Inflammatory macrophage treated with lipopolysaccharide for 4 hours (primary cell): ENCODE measurements at places on chromosomes 7 and 10.

DNA sequence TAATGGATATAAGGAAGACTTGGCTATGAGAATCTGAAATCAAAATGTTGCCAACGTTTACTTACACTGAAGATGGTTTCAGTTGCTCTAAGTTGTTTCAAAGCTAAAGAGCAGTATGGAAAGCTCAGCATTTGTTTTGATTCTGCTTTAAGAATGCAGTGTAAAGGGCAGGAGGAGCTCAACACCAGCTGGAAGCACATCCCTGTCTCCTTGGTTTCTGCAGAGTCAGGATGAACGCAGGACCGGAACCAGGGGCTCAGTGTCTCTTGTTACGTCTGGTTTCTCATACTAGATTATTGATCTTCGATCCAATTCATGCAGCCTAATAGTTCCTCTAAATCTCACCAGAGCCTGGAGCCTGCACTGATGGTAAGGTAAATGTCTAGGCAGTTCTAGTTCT lies 24.1 kb downstream of the ZRANB1 start:
- DNase-seq = no peak

DNA sequence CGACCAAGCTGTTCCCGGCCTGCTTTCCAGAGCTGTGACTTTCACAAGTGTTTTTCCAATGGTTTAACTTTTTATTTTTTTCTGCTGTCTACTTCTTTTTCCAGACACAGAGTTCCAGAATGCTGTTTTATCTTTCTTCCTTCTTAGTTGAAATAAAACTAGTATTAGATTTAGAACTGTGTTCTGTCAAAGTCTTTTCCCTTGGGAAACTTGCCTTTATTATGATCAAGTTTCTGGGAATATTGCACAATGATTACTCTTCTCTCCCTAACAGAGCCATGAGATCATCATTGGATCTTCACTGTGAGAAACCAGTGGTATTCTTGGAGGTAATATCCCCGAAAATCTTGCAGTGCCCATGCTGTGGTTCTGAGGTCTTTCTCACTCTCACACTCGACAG lies 104.9 kb upstream of the KCND2 start:
- DNase-seq = no peak

GRCh38 chr7:47444376-47445098 lies 137.4 kb downstream of the TNS3 start:
- peak; percentile 26 for DNase-seq

DNA sequence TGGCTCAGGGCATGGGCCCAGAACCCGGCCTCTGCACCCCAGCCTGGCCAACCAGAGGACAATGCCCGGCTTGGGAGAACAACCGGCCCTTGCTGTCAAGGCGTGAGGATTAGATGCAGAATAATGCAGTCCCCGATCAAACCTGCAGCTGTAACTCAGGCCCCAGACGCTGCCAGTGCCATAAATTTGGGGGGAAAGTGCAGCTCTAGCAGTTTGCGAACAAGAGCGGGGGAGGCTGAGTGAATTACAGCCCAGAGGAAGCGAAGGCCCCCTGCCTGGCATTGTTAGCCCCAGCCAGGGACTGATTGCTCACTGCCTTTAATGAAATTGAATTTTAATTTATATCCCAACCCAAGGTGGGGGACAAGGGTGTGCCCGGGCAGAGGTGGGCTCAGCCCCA lies 38.0 kb upstream of the GNA12 start:
- DNase-seq = no peak

DNA sequence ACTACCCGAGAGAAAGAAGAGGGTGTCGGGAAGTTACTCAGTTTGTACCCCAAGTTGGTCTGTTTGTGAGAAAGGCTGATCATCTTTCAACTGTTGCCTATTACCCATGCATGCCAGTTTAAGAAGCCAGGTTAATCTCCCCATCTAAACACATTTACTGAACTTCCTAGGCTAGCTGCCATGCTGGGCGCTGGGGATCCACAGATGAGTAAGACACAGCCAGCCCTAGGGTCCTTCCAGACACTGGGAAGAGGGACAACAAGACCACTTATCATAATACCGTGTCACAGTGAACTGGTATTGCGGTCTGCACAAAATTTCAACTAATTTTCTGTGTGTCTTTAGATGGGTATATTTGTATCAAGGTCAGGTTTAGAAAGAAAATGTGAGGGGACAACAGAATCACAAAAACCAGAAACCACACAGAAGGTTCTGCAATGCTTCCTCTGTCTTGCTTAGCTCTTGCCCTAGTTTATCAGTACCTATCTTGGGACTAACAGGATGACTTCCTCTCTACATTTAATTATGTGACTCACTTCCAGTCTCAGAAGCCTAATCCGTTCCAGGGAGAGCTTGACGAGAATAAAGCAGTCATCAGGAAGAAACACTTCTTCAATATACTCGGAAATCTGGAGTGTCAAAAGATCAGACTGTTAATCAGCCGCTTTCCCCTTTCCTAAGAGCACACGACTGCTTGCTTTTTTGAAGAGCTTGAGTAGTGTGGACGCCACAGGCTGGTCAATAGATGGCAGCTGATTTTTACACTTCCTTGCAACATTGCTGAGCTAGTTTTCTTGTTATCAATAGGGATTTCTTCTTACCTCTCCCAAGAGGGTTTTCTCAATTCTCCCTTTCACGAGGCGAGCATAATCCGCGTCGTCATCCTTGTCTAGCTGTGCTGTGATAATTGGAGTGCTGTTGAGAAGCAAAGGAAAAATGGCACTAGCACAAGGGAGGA lies 45.7 kb downstream of the POLR3A start:
- no peak for DNase-seq

DNA sequence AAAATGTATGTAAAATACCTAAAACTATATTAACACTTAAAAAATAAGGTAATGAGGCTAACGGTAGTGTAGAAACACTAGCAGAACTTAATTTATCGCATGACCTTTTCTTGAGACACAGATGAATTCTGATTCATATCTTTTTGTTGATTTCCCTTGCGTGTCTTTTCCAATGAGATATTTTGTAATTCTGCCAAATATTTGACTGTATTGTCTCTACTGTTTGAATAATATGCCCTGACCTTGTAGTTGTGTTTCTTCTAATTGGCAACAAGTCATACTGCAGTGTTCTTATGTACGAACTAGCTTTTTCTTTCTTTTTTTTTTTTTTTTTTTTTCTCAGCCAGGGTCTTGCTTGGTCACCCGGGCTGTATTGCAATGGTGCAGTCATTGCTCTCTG lies 9.2 kb upstream of the ABCB1 start:
- no peak for DNase-seq

- DNase-seq = no peak
These were observed 25.2 kb downstream of the TMEM270 start for GRCh38 chr7:73885975-73886798.

DNA sequence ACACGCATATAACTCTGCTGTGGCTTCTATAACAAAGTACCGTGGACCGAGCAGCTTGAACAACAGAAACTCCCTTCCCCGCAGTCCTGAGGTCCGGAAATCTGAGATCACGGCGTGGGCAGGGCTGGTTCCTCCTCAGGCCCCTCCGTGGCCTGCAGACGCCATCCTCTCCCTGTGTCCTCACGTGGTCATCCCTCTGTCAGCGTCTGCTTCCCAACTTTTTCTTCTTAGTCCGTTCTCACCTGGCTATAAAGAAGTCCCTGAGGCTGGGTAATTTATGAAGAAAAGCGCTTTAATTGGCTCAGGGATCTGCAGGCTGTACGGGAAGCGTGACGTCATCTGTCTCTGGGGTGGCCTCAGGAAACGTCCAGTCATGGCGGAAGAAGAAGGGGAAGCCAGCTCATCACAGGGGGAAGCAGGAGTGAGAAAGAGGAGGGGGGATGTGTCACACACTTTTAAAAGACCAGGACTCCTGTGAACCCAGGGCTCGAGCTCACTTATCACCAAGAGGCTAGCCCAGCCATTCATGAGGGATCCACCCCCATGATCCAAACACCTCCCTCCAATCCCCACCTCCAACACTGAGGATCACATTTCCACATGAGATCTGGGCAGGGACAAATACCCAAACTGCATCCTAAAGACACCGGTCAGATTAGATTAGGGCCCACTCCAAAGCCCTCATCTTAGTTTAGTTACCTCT lies 91.2 kb upstream of the INSIG1 start:
- DNase-seq = peak; percentile 95

GRCh38 chr10:128865436-128866195 lies 601.4 kb upstream of the MGMT start:
- no peak for DNase-seq

DNA sequence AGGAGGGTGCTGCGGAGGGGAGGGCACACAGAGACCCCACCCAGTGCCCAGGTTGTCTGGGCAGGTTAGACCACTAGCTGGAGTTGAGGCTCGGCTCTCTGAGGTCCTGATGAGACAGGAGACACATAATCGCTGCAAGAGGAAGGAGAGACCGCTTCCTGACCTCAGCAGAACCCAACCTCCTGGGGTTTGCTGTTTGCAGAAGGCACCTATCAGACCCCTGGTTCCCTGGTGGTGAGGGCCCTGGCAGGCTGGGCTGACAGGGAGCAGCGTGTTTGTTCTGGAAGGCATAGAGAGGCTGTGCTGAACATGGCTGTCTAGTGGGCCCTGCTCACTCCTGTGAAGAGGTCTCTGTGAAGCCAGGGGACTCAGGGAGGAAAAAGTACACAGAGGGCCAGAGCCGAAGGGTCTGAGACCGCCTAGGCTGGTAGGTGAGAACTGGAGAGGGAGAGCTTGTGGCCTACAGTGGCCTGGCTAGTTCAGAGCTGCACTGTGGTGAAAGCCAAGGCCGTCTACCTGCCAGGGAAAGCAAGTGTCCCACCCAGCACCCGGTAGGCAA lies 39.4 kb upstream of the NPFFR1 start:
- DNase-seq = no peak

DNA sequence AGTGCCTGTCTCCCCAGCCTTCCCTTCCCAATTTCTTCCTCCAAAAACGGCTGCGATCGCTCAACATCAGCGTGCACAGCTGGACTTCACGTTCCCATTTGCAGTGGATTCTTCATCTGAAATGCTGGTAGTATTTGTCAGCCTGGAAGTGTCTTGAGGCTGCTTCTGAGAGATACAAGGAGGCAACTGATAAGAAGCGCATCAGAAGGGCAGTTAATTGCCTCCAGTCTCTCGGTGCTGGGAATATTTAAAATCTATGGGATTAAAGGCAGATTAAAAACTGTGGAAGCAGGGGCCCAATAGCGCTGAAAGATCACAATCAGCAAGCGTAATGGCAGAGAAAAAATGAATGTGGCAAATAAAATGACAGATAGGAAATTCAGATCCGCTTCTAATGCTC lies 450.0 kb downstream of the GATA3 start:
- DNase-seq = no peak

GRCh38 chr10:86389441-86390193 lies 23.0 kb upstream of the GRID1 start:
- no peak for DNase-seq

GRCh38 chr7:22390516-22390915 lies 33.6 kb upstream of the RAPGEF5 start:
- DNase-seq = no peak

- peak; percentile 45 for DNase-seq
These were observed 77.1 kb downstream of the ITGB8 start for GRCh38 chr7:20407585-20408466.

DNA sequence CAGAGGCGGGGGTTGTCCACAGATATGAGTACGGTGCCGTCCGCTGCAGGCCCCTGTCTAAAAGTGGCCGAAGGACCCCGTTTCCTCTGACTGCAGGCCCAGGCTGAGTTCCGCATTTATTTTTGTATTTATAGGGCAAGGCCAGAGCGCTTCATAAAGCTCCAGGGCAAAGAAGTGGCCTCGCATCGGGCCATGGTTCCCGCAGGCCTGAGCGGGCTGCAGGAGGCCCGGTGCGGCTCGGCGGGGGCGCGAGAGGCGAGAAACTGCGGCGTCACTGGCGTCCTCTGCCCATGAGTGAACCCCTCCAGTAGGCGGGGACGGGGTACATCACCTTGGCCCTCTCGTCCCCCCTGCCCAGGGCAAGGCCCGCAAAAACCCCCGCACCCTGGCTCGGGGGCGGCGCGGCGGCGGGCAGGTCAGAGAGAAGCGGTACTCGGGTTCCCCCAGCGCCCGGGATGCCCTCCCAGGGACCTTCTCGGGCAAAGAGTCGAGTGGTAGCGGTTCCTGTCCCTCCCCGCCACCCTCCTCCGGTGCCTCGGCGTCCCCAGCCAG lies 355.7 kb downstream of the DNAJB6 start:
- no peak for DNase-seq

- no peak for DNase-seq
These were observed 42.3 kb downstream of the JMJD1C start for GRCh38 chr10:63423494-63423893.

GRCh38 chr7:70177166-70177565 lies 578.9 kb downstream of the AUTS2 start:
- no peak for DNase-seq

GRCh38 chr7:15593382-15593781 lies 31.6 kb upstream of the AGMO start:
- DNase-seq = no peak

- DNase-seq = no peak
These were observed 8.2 kb upstream of the CLEC2L start for GRCh38 chr7:139515266-139515665.

DNA sequence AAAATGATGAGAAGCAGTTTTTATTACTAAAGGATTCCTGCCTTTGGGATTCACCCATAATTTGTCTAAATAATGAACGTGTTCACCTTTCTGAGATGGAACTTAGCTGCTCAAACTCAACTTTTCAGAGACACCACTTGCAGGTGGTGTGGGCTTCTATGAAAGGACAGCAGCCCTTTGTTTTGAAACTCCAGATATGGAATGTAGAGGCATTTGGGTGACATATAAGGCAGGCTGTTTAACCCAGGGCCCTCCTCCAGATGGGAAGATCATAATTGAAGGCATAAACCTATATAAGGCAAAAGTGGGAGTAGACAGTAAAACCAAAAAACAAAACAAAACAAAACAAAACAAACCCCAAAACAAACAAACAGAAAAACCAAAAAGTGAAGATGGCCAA lies 11.9 kb upstream of the HUS1 start:
- no peak for DNase-seq

DNA sequence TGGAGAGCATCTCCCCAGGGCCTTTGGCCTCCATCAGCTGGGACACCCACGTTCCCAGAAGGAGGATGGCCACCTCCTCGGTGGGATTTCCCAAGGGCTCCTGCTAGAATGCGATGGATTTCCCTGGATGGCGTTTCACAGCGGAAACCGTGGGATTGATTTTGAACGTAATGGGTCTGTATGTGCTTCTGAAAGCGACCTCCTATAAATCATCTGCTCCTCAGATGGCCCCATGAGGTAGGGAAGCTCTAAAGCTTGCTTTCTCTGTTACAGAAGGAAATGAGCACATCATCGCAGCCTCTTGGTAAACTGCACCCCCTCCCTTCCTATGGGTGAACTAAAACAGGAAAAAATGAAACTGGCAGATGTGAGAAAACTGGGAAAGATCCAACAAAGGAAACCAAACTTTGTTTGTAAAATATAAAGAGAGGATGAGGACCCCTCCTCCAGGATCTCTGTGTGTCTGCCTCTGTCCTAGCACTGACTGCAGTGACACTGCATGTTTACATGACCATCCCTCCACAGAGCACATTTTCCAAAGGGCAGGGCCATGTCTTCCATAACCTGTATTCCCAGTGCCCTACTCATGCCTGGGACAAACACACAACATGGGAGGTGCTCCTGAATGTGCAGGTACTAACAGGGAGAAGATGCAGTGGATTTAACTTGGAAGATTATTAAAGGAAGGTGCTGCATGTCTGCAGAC lies 57.6 kb downstream of the LYZL1 start:
- DNase-seq = peak; percentile 14
